ENCODE measurements at places on chromosomes 2 and 18.

GRCh38 chr2:230441227-230441897 lies 25.4 kb downstream of the SP100 start:
- DNase-seq = peak; percentile 54

DNA sequence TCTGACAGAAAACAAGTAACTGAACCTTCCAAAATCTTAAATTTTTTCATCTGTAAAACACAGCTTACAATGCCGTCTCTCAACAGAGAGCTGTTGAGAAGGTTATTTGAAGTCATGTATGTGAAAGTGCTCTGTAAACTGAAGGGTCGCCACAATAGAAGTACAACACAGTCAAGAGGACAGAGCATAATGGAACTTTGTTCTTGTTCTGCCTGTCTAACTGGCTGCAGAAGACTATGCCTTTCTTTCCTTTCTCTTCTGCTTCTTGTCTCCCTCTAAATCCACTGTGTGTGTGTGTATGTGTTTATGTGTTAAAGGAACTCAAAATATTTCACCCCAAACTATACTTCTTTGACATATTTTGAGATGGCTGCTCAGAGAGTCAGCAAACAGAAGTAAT lies 365.8 kb upstream of the RND3 start:
- no peak for DNase-seq

GRCh38 chr2:13106302-13106701 lies 389.6 kb downstream of the TRIB2 start:
- DNase-seq = no peak

DNA sequence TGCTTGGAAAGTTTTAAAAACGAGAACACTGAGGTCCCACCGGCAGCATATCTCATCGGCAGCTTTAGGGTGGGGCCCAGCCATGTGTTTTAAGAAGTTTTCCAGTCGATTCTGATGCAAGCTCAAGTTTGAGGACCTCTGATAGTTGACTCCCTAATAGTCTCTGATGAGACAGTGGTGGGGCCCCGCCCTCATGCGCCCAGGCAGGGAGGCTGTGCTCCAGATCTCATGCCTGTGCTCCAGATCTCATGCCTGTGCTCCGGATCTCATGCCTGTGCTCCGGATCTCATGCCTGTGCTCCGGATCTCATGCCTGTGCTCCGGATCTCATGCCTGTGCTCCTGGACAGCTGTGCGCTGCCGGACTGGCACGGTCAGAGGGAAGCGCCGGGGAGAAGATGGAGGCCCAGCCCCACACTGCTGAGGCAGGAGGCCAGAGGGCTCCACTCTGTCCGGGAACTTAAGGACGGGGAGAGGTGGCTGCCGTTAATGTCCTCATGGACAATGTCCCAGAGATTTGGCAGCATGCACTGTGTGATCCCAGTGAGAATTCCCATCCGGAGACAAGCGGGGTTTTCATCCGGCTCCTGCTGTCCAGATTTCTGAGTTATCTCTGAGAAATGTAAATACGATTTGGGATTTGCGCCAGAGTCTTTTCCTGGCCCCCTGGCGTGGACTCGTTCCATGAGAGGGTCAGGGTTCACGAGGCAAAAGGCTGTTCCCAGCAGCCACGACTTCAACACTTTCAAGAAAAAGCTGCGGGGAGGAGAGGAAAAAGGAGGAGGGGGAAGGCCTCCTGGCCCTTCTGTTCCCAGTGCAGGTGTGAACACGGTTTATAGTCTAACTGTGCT lies 9.4 kb upstream of the COLEC11 start:
- no peak for DNase-seq

DNA sequence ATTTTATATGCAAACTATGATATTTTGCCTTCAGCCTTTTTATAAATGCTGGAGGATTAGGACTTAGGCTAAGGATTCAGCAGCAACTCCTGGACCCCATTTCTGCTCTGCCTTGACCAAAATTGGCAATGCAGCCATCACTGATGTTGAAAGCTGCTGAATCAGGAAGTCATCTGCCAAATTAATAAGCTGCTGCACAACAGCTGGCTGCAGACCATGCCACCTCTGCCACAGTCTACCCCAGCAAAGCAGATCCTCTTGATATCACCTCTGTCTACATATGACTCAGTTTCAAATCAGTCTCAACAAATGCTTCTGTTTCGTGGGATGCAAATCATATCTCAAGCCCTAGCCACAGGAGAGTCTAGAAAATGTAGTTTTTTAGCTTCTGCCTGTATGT lies 7.1 kb upstream of the SOS1 start:
- no peak for DNase-seq

DNA sequence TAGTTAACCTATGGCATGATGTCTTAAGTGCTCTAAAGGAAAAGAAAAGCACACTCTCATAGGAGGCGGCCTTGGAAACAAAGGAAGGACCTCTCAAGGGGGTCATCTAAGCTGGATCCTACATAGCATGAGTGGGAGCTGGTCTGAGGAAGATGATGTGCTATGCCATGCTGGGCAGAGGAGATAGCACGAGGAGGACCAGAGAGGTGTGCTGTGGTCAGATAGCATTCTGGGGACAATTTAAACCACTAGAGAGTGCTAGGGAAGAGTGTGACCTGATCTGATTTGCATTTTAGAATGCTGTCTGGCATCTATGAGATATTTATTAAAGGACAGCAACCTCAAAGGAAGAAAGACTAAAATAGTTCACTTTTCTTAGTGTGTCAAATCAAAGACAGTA lies 910.1 kb upstream of the CELF4 start:
- DNase-seq = no peak

GRCh38 chr2:177262092-177262491 lies 2.4 kb downstream of the NFE2L2 start:
- DNase-seq = no peak

GRCh38 chr2:241796209-241796608 lies 12.8 kb upstream of the NEU4 start:
- no peak for DNase-seq

DNA sequence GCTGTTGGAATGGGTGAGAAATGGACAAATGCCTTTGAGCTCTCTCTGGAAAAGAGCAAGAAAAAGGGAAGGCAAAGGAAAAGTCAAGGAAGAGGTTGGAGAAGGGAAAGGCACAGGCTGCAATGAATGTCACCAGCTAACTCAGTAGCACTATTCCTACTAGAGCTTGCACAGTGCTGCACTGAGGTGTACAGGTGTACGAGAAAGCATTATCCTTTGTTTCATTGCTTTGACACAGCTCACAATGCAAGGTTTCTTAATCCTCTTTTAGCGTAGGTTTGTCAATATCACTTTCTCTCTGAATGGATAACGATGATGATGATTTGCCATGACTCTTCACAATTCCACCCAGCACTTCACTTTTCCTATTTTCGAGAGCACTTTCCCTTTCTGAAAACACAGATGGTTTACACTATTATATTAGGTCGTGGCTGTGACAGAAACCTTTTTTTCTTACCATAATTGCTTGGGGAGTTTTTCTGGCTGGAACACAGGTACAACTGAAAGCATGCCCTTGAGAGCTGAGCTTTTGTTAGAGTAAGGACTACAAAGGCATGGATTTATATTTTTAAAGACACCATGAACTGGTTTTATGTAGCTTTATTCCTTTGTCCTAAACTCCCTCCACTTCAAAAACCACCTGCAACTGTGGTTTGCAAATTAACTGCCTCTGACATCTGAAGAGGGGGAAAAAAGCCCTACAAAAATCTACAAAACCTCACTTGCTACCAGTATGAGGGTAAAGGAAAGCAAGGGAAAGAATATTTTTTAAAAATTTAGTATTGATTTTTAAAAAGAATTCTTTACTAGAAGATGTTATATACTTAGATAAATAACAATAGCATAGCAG lies 265.5 kb downstream of the TGIF1 start:
- no peak for DNase-seq

DNA sequence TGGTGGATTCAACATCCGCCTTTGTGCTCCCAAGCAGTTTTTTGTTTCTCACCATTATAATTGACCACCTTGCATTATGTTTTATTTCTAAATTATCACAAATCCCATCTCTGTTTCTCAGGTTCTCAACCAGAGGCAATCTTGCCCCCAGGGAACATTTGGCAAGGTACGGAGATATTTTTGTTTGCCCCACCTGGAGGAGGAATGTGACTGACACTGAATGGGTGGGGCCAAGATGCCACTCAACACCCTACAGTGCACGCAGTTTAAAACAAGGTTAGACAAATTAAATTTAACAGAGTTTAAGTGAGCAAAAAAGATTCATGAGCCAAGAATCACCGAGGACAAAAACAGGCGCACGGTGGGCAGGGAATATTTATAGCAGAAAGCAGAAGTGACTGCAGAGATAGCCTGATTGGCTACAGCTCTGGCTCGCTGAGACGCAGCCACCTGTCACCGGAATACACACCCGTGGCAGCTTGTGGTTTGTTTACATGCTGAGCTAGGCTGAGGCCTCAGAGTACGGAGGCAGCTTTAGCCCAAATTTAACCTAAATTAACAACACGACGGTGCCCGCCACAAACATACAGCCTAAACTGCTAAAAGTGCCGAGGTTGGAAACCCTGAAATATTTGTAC lies 150.0 kb upstream of the ALKAL2 start:
- DNase-seq = no peak

GRCh38 chr18:11411048-11411447 lies 198.3 kb upstream of the SLC35G4 start:
- DNase-seq = peak; percentile 47

- no peak for DNase-seq
Measured at GRCh38 chr2:67560771-67561456, 163.8 kb downstream of the ETAA1 start.

DNA sequence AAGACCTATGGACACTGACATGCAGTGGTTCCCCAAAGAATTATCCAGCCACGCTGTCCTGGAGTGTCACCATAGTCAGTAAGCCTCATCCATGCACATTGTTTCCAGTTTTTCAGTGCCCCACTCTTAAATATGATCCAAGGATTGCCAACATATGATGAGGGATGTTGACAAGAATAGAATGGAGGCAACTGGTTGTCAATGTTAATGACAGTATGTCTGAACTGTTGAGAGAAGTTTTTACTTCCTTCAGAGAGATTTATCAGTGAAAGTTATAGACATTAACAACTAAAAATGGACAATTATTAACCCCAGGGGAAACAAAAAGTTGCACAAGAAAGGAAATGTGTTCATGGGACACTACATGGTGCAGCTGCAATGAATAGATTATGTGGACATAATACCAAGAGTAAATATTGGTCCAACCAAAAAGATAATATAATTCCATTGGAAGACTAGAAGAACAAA lies 69.9 kb downstream of the CYP26B1 start:
- DNase-seq = no peak

DNA sequence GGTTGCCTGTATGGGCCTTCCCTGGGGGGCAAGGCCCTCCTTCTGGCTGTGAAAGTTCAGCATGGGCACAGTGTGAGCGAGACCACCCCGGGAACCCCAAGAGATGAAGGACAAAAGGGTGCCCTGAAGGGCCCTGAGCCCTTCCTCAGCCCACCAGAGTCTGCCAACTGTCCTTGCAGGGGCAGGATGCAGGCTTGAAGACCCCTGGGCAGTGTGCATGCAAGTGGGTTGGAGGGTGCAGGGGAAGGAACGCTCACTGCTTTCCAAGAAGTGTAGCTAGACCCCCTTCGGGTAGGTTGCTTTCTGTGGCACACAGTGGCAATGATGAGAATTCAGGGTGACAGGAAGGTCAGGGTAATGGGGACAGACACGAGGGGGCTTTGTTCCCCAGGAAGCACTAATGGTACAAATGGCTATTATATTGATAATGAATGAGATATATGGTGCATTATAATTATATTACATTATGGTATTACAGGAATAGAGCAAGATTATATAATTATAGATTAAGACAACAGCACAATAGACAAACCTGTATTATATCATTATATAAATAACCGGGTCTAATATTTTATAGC lies 228.7 kb downstream of the ATAD2B start:
- no peak for DNase-seq

- DNase-seq = no peak
Measured at GRCh38 chr2:56456791-56457190, 273.0 kb downstream of the CCDC85A start.

DNA sequence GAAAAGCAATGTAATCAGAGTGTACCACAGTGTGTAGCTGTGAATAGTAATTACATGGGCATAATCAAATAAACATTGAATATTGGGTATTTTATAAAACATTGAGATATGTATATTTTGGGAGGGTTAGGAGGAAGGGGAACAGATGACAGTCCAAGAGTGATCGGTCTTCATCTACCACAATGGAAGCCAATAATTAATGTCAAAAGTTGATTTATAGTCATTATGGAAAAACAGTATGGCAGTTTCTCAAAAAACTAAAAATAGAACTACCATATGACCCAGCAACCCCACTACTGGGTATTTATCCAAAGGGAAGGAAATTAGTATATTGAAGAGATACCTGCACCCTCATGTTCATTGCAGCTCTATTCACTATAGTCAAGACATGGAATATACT lies 5.8 kb upstream of the LAPTM4A start:
- DNase-seq = no peak

- DNase-seq = no peak
Measured at GRCh38 chr2:209145941-209146681, 277.7 kb upstream of the MAP2 start.

DNA sequence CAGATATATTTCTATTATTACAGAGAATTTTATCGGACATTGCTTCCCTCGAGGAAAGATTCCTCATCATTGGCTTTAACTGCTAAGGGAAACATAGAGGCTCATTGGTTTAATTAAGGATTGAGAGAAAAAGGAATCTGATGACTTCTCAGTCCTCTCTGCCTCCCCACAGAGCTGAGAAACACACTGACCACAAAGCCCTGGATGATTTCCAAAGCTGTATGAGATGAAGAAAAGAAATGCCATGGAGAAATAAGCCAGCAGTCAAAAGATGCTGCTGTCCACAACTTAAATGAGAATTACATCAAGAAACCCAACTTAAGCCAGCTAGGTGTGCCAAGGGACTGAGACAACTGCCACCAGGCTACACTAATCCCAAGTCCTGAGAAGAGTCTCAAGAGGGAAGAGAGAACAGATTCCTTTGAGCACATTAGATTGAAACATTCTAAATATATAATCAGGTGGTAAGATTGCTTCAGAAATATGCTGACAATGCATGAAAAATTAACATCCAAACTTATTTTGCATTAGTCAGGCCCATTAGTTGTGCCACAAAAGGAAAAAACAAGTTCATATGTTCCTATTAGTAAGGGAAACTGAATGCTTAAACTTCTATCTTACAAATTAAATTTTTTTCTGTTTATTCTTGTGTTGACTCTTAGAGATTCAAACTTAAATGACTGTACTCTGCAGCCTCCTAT lies 308.1 kb upstream of the CYRIA start:
- DNase-seq = no peak

DNA sequence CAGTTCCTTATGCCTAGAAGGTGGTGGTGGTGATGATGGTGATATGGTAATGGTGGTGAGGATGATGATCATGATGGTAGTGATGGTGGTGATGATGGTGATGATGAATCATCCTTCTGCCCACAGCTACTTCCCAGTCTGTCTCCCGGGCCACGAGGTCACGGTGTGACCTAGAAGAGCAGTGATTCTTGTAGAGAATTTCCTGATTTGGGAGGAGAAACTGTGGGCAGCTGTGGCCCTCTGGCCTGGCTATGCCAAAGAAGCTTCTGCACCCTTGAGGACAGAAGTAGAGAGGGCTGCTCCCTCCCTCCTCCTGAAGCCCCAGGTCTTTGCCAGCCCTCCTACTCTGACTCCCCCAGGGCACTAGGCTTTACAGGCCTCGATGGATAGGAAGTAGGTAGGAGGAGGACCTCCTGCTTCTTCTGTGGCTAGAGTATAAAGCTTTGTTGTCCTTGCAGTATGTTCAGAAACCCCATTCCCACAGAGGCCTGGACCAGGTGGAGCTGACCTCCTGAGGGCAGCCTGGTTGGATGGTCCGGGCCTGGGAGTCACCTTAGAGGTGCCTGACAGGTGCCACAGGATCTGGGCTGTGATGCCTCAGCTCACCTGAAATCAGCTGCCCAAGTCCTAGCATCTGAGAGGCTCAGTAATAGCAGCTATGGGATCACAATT lies 57.9 kb upstream of the EPAS1 start:
- DNase-seq = no peak

Data from GM04503 (cell line).